ENCODE measurements at places on chromosomes 13 and 19.

- peak; percentile 90 for DNase-seq
Measured at GRCh38 chr13:114128624-114129522, 3.5 kb downstream of the RASA3 start.

- DNase-seq: no peak
Measured at GRCh38 chr13:44439452-44440024, 65.9 kb downstream of the SERP2 start.

DNA sequence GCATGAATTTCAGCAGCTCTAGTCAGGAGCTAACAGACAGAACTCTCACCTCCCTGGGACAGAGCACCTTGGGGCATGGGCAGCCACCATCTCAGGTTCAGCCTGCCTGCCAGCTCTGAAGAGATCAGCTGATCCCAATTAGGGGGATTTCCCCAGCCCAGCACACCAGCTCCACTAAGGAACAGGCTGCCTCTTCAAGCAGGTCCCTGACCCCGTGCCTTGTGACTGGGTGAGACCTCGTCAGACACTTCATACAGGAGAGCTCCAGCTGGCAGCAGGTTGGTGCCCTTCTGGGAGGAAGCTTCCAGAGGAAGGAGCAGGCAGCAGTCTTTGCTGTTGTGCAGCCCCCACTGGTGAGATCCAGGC is 84.5 kb upstream of the UFM1 start:
- no peak for DNase-seq

- no peak for DNase-seq
Measured at GRCh38 chr19:11105014-11105636, 15.9 kb downstream of the LDLR start.

DNA sequence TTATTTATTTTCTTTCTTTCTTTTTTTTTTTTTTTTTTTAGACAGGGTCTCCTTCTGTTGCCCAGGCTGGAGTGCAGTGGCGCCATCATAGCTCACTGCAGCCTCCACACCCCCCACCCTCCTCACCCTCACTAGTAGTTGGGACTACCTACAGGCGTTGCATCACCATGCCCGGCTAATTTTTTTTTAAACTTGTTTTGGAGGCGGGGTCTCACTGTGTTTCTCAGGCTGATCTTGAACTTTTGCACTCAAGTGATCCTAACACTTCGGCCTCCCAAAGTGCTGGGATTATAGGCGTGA is 33.6 kb downstream of the GJA3 start:
- DNase-seq: no peak

DNA sequence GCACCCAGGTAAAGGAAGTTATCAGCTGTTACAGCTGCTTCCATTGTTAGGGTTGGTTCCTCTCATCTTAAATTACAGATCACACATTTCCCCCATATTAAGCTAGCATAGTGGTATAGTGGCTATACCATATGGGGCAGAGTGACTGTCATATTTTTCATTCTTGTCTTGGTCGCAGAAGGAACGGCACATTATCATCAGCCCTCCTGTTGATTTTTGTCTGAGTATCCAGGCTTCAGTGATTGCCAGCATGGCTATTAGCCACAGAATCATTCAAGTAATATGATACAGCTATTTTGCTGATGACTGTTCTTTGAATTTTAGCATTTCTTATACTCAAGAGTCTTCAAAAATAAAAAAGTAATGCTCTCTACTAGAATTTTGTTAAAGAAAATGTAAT is 240.9 kb downstream of the LIG4 start:
- no peak for DNase-seq

DNA sequence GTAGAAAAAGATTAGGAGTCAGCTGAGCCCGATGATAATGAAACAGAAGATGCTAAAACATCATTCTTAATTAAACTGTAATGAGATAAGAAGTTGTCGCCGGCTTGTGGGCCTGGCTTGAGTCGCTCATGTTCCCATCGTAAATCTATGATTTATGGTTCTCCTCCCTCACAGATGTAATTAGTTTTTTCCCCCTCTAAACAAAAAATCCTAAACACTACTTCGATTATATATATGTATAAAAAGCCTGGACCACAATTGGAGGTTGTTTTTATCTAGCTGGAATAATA is 151.3 kb downstream of the PTPRS start:
- no peak for DNase-seq

DNA sequence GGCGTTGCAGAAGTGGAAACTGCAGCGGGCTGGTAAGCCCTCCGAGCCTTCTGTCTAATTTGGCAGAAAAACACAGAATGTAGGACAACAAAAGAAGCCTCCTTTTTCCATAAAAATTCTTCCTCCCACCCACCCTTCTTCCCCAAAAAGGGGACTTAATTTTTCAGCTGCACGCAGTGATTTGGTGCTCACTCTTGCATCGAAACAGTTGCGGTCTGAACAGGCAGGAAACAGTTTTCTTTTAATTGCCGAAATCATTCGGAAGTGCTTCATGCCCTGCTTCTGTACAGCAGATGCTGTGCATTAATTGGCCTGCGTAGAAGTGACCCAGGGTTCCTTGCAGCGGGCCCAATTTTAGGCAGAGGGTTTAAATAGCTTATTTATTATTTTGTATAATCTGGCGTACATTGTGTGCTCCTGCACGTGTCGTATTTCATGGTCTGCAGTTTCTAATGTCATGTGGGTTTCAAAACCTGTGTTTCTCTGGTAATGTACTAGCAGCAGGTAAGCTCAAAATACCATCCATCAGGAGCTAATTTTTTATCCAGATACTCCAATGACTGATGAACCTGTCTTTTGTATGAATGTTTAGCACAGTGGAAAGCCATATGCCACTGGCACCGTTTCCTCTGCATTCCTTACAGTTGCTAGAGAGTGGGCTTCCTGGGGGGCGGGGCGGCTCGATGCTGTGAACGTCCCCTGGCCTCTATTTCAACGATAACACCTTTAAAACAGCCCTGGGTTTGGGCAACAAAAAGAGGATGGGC is 66.6 kb downstream of the GGACT start:
- DNase-seq: no peak

DNA sequence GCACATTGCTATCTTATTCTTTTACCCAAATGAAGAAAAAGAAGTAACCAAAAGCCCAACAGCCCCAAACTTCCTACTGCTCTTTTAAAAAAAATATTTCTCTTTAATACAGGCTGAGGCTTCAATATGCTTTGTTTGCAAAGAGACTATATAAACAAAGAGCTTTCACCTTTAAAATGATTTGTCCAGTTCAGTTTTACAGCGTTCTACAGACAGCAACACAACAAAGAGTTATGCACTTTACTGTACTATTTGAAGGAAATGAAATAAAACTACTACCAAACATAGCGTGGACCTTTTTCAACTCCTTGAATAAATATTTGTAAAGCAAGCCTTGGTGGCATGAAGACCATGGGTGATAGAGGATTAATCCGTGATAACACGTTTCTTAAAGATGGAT is 151.2 kb downstream of the FGF9 start:
- no peak for DNase-seq

DNA sequence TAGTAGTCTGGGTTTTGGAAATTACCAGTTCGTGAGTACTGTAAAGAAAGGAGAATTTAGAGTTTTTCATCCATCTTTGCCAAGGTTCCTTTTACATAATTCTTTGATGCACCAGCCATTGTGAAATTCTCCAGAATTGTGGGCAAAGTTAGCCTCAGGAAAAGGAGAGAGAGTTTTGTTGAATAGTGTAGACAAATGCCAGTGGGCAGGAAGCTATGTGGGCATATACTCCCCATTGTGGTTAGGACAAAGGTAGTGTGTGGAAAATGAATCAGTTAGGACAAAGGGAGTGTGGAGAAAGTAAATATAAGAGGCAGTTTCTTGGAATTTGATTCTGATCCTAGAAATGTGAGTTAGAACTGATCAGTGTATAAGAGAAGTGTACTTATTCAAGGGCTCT is 67.9 kb downstream of the PCCA start:
- DNase-seq: no peak

- DNase-seq: no peak
Measured at GRCh38 chr19:40253611-40254092, 27.2 kb upstream of the CCNP start.

DNA sequence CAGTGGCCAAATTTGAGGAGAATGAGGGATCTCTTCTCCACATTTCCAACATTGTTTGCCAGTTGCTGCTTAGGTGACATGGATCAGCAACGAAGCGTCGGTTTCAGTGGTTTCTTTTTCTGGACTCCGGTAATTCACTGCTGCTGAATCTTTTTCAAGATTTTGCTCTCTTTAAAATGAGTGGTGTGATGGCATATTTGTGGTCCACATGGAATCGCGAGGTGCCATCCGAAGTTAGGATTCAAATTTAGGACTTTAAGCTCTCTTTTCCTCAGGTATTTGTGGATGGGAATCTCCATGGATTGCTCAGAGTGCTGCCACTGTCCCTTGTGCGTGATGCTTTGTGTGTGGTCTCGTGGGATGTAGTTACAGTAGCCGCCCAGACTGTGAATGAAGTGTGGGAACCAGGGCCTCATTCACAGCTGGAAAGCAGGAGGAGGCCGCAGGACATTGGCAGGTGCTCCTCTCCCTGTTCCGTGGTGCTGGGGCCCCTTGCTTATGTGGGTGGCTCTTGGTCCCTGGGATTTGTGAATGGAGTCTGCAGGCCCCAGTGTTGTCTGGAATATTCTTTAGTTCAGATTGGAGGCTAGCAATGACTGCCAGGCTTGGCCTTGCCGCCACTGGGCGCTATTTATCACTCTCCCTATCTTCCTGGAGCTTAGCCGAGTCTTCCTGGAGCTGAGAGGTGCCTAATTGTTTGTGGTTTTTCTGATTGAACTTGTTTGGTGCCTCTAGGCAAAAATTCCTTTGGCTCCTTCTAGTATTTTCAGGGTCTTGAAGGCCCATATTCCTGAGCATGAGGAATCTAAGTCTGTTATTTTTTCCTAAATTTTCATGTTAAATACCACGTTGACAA is 1.5 kb downstream of the ILF3 start:
- DNase-seq: no peak

DNA sequence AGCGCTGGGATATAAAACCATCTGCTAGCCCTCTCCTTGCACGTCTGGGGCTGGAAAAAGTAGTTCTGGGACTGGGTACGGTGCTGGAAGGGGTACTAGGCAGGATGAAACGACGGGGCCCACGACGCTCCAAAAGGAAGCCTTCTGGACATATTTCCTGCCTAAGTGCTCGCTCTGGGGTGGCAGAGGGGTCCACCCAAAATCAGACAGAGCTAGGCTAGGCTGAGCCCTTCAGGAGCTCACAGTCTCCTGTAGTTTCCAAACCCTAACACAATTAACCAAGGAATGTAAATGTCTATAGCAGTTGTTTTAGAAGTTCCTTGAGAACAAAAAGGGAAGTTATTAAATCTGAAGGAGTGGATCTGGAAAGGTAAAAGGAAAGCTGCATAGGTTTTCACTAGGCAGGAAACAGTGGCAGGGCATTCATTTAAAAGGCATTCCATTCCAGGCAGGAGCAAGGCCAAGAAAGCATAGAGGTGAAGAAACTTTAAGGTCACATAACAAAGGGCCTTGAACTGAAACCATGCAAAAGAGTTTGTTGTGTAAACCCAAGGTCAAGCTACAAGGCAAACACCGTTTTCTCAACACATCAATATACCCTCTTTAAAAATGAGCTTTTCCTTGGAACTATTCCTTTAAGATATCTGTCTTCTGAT is 634 bp upstream of the DIAPH3 start:
- no peak for DNase-seq

DNA sequence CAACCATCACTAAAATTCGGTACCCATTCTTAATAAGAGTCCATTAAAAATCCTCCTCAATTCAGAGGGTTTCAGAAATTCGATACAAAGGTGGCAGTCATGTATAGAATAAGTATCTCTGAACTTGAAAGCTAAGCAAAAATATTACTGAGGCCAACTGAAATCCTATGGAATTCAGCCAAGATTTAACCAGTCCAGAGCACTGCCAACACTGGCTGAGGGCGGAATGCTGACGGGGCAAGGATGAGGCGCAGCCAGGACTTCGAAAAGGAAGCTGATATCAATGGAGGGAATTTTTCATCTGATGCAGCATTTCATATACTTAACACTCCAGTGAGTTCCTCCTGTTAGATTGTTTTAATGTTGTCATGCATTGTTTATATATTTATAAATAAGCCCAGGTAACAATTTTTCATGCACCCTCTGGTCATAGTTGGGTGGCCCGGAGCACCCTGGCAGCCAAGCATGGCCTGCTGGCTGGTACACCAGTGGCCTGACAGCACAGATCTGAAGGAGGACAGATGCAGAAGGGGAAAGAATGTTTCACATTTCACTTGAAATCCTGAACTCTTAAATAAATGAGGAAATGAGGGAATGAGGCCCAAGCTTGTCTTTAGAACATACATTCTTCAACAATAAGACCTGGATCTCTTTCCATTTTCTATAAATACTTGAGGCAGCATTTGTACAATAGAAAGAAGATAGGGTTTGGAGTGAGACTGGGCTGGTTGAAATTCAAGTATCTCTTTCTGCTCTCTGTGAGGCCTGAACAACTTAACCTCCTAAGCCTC is 41.5 kb downstream of the WDFY2 start:
- no peak for DNase-seq

DNA sequence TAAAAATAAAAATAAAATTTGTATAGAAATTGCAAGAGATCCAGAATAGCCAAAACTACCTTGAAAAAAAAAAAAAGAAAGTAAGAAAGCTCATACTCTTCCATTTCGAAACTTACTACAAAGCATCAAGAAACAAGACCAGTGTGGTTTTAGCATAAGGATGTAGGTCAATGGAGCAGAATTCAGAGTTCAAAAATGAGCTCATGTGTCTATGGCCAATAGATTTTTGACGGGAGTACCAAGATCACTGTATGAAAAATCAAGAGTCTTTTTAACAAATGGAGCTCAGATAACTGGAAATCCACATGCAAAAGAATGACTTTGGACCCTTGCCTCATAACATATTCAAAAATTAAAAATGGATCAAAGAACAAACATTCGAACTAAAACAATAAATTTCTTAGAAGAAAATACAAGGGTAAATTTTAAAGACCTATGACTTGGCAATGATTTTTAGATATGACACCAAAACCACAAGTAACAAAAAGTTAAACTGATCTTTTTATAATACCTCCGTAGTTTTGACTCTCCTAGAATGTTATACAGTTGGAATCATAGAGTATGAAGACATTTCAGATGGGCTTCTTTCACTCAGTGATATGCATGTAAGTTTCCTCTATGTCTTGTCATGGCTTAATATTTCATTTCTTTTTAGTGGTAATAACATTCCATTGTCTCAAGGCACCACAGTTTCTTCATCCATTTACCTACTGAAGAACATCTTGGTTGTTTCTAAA is 43.2 kb downstream of the KLF12 start:
- DNase-seq: no peak

- no peak for DNase-seq
Measured at GRCh38 chr13:80361298-80361697, 20.4 kb upstream of the SPRY2 start.

- no peak for DNase-seq
Measured at GRCh38 chr19:2099937-2100718, 3.4 kb downstream of the IZUMO4 start.

GRCh38 chr19:46748325-46749109 is 2.3 kb upstream of the STRN4 start:
- DNase-seq: peak; percentile 77

GRCh38 chr13:101144808-101145419 is 271.4 kb downstream of the NALCN start:
- DNase-seq: peak; percentile 47

- DNase-seq: no peak
Measured at GRCh38 chr13:85141401-85141800, 657.8 kb downstream of the SLITRK6 start.
